ENCODE measurements at places on chromosomes 11 and 22. TPM values are rescaled to one million over a fixed set of nuclear protein-coding genes. Genes with fewer than 3 reads are reported as not detected.

Gene KDM4D
- total RNA-seq: 0.33 TPM

Gene SHISA8
- total RNA-seq: 0.56 TPM

Gene CRYBB2
- not detected for total RNA-seq

Gene KLHL35
- total RNA-seq: 1.7 TPM

Gene BIK
- 2.7 TPM for total RNA-seq

DNA sequence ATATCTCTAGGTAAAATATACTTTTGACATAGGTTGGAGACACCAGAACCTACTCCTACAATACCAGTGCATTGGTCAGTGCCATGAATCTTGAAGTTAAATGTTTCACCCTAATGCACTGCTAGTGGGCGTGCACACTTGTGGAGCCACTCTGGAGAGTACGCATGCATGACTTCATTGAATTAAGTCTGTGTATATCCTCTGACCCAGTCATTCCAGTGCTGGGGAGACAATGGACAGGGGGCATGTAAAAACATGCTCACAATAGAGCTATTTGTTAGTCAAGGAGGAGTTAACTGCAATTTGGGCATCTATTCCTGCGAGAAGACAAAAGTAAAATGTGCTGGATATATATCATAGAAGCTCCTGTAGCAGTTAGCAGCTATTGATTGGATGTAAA, 335.4 kb upstream of the NCAM1 start:
- H3K27me3 ChIP-seq: no peaks in the 10 kb centered on the region
- H3K4me1 ChIP-seq: no peaks in the 10 kb centered on the region
- no peaks in the 10 kb centered on the region for H3K36me3 ChIP-seq
- H3K27ac ChIP-seq: no peak overlapping the region

- H3K27ac ChIP-seq: no peak overlapping the region
- H3K27me3 ChIP-seq: no peaks in the 10 kb centered on the region
- H3K4me1 ChIP-seq: no peaks in the 10 kb centered on the region
- DNase-seq: no peak
Measured at GRCh38 chr11:60347084-60347797, 20.2 kb downstream of the MS4A6E start.

GRCh38 chr11:31895926-31896325, 84.8 kb upstream of the PAX6 start:
- H3K36me3 ChIP-seq: no peaks in the 10 kb centered on the region
- no peak overlapping the region for H3K4me3 ChIP-seq
- H3K27me3 ChIP-seq: no peaks in the 10 kb centered on the region
- H3K27ac ChIP-seq: no peak overlapping the region
- no peaks in the 10 kb centered on the region for H3K4me1 ChIP-seq

DNA sequence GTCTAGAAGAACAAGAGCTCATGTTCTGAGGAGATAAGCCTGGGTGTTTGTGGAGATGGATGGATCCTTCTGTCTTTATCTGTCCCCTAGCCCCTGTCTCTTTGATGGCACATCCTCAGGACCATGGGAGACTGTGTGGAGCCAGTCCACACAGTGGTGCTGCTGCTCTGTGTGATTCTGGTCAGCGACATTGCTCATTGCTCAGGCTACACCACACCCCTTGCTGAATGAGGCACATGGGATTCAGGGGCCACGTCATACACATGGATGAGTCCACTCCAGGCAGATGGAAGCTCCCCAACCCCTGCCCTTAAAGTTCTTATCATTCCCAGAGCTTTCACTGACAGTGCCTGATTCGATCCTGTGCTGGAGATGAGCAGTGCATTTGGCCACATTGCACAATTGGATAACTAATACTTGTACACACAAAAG, 222.2 kb downstream of the NAV2 start:
- no peak for DNase-seq
- no peaks in the 10 kb centered on the region for H3K4me1 ChIP-seq
- H3K27me3 ChIP-seq: peaks cover 8% of the 10 kb centered on the region
- no peaks in the 10 kb centered on the region for H3K36me3 ChIP-seq
- H3K27ac ChIP-seq: no peak overlapping the region
- H3K4me3 ChIP-seq: no peak overlapping the region

GRCh38 chr11:104291646-104292045, 127.7 kb upstream of the PDGFD start:
- H3K27ac ChIP-seq: no peak overlapping the region
- no peaks in the 10 kb centered on the region for H3K4me1 ChIP-seq

- H3K4me1 ChIP-seq: no peaks in the 10 kb centered on the region
- H3K27ac ChIP-seq: no peak overlapping the region
- no peaks in the 10 kb centered on the region for H3K27me3 ChIP-seq
- H3K36me3 ChIP-seq: no peaks in the 10 kb centered on the region
- DNase-seq: no peak
Measured at GRCh38 chr11:105854269-105854668, 167.8 kb downstream of the MSANTD4 start.

DNA sequence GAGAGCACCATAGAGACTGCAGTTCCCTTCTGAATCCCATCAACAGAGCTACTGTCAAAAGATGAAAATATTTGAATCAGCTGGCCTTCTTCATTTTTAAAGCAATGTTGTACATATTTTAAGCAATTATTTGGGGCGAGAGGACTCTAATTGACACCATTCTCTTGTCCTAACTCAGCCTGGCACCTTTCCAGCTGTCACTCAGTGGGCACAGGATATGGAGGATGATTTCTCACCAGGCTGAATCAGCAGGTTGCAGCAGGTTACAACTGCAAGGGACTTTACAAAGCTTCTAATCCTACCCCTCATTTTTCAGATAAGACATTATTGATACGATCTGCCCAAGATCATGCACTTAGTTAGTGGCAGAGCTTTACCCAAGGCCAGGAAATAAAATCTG, 11.9 kb upstream of the WT1 start:
- H3K36me3 ChIP-seq: no peaks in the 10 kb centered on the region
- no peaks in the 10 kb centered on the region for H3K4me1 ChIP-seq
- no peaks in the 10 kb centered on the region for H3K27me3 ChIP-seq
- no peak overlapping the region for H3K27ac ChIP-seq
- no peak for DNase-seq

GRCh38 chr11:75275581-75275980, 35.0 kb downstream of the TPBGL start:
- H3K36me3 ChIP-seq: peaks cover 38% of the 10 kb centered on the region
- peak overlapping the region; percentile 89 for H3K27ac ChIP-seq
- H3K4me3 ChIP-seq: peak overlapping the region; percentile 30
- DNase-seq: peak; percentile 76
- peaks cover 45% of the 10 kb centered on the region for H3K4me1 ChIP-seq

DNA sequence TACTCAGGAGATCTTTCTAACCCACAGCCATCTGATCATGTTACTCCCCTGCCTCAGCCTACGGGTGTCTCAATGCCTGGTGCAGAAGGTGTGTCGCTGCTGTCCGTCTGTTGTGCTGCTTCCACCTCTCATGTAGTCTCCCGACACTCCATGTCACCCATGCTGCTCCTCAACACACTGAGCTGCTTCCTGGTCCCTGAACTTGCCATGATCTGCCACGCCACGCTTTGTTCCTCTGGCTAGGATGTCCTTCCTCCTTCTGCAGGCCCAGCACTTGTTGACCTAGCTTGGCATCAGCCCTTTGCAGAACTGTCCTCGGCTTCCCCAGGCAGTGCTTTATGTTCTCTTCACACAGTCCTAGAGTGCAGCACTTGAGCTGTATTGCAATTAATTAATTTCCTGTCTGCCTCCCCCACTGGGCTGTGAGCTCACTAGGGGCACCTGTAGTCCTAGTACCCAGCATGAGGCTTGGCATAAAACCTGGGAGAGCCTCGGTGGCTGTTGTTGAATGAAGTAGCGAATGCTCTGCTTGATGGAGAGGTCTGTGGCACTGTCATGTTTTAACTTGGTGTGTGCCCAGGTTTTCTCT, 9.5 kb downstream of the GTPBP1 start:
- H3K4me1 ChIP-seq: peaks cover 22% of the 10 kb centered on the region
- H3K27me3 ChIP-seq: no peaks in the 10 kb centered on the region
- H3K36me3 ChIP-seq: peaks cover 67% of the 10 kb centered on the region
- no peak for DNase-seq
- H3K27ac ChIP-seq: no peak overlapping the region

- no peak overlapping the region for H3K27ac ChIP-seq
- H3K4me1 ChIP-seq: peaks cover 5% of the 10 kb centered on the region
- H3K27me3 ChIP-seq: peaks cover 7% of the 10 kb centered on the region
- DNase-seq: no peak
- H3K36me3 ChIP-seq: no peaks in the 10 kb centered on the region
- no peak overlapping the region for H3K4me3 ChIP-seq
Measured at GRCh38 chr11:44627165-44627789, 61.8 kb downstream of the CD82 start.

- H3K4me1 ChIP-seq: no peaks in the 10 kb centered on the region
- no peak for DNase-seq
- H3K36me3 ChIP-seq: peaks cover 3% of the 10 kb centered on the region
- no peaks in the 10 kb centered on the region for H3K27me3 ChIP-seq
Measured at GRCh38 chr11:17827006-17827405, 92.4 kb downstream of the KCNC1 start.

DNA sequence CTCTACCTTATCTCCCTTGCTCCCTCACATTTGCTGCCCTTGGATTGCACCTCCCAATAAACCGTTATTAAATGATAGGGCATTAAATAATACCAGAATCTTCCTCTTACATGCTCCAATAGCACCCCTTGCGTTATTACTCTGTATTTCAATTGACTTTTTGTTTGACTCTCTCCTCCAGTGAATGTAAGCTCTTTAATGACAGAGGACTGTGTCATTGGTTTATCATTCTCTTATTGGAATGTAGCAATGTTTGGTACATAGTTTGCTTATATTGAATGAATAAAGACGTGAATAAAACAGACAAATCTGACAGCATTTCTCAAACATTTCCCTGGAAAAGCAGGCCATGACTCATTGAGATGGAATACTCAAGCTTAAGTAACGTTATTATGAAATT, 8.7 kb upstream of the MPEG1 start:
- H3K27me3 ChIP-seq: no peaks in the 10 kb centered on the region
- no peak overlapping the region for H3K4me3 ChIP-seq
- no peaks in the 10 kb centered on the region for H3K36me3 ChIP-seq
- H3K4me1 ChIP-seq: peaks cover under 1% of the 10 kb centered on the region
- no peak overlapping the region for H3K27ac ChIP-seq

- H3K27ac ChIP-seq: no peak overlapping the region
- H3K36me3 ChIP-seq: peaks cover 34% of the 10 kb centered on the region
- no peak overlapping the region for H3K4me3 ChIP-seq
- DNase-seq: no peak
Measured at GRCh38 chr22:36324414-36324813, 63.4 kb downstream of the MYH9 start.

Measured in T-cell (primary cell).